GM23338 (cell line): ENCODE measurements at places on chromosomes 5 and 9.

GRCh38 chr5:135998889-135999288 is 29.9 kb upstream of the TGFBI start:
- DNase-seq, result no peak

DNA sequence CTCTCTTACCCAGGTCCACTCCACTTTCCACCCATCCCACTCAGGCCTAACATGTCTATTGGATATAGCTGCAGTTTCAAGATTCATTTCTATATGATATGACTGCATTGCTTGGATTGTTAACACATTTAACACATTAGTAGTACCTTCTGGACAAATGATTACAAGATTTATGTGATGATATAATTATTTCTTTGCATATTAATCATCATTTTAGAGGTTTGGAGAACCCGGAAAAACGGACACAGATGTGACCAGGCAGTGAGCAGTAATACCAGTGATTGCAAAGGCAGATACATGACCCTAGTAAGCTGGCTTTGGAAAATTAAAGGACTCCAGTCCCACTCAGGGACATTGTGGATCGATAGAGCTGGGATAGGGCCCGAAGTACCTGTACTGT is 103.8 kb downstream of the PRR16 start:
- no peak for DNase-seq

DNA sequence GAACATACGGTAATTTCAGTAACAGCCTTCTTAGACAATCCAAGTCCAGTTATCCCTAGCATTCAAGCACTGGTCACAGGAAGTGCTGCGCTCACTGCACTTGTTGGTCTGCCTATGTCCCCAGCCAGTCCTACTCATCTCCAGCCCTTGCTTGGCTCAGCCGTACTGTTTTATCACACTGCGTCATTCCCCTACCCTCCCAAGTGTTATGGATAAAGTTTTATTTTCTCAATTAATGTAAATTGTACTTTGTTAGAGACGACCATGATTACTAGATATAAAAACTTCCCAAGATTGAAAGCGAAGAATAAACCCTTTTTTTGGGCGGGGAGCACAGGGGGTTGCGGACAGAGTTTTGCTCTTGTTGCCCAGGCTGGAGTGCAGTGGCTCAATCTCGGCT is 49.6 kb downstream of the LHFPL2 start:
- DNase-seq, result no peak

DNA sequence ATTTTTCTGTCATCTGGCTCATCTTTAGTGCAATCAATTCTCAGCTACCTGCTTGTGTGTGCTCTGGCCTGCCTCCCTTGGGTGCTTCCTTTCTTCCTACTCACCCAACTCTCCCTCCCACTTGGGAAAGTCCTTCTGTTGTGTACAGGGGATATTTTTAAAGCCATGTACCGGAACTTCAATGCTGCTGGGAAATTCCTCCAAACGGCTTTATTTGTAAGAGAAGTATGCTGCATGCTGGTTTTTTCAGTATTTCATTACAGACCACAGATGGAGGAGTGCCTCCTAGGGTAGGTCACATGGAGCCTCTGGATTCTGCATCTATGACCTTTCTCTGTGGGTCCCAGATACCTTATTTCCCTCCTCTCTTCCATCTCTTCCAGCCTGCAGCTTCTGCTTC is 5.4 kb upstream of the HMHB1 start:
- DNase-seq, result no peak

- no peak for DNase-seq
Measured at GRCh38 chr9:19405771-19406170, 3.0 kb upstream of the ACER2 start.

DNA sequence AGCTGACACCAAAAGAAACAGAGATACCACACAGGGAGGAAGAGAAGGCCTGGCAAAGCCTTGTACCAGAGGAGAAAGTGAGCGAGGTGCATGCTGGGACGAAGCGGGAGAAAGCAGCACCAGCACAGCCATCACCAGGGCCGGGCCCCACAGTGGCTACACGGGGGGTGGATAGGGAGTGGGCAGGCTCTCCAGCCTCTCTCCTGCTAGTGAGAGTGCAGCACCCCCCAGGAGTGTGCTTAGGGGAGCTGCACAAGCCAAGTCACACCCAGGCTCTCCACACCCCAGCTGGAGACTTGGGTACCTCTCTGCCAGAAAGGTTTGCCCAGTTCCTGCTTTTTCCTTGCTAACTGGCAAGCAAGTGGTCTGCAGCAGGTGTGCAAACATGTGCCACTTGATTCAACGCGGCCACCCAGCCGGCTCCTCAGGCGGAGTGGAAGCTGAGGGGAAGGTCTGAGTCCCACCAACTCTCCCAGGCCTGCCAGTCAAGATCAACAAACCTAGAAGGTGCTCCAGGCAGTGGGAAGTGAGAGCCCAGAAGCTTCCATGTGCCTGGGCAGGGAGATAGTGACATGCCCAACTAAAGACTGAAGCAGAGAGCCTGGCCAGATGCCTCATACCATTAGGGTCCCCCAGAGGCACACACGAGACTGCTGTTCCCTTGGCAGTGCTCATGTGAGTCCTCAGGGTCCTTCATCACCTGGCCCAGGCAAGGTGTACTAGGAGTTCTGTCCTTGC is 39.9 kb downstream of the BICD2 start:
- DNase-seq, result no peak

GRCh38 chr5:151772029-151772845 is 483 bp downstream of the G3BP1 start:
- peak; percentile 64 for DNase-seq

- no peak for DNase-seq
Measured at GRCh38 chr9:122151267-122151828, 8.2 kb downstream of the NDUFA8 start.

DNA sequence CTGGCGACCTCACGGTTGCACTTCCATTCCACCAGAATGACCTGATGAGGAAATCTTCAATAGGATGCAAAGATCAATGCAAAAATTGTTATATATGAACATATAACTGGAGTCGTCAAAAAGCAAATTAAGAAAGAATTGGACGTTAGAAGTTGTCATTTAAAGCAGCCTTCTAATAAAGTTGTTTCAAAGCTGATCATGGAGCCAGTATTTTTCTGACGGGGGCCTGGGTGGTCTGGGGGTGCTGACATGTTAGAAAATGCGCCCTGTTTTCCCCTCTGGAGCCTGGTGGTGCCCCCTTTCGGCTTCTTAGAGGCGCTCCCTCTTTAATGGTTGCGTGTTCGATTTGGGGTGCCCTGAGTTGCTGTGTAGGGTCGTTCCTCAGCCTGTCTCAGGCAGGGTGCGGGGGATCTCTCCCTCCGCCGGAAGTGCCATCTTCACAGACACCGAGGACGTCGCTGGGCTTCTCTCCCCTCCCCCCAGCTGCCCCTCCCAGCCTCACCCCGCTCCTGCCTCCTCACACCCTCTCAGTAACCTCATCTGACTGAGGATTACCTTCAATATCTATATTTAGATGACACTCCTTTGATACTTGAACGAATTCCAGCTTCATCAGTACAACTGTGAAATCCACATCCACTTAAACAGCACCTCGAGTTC is 18.3 kb downstream of the PTGES2 start:
- no peak for DNase-seq

GRCh38 chr9:1922026-1922425 is 93.1 kb upstream of the SMARCA2 start:
- DNase-seq, result peak; percentile 41

DNA sequence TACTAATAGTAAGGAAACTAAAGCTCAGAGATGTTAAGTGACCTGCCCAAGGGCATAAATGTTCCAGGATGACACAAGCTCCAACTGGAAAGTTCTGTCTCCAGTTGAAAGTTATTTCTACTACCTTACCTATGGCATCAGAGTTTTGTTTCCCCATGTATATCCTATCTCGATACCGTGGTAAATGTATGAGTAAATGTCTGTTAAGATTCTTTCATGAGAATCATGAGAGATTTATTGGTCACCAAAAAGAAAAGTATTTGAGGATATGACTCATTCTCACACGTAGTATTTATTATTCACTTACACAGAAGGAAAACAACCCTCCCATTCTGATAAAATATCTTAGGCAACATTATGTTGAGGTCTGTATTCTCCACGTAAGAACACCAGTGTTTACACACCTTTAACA is 11.1 kb upstream of the SHOC1 start:
- no peak for DNase-seq

DNA sequence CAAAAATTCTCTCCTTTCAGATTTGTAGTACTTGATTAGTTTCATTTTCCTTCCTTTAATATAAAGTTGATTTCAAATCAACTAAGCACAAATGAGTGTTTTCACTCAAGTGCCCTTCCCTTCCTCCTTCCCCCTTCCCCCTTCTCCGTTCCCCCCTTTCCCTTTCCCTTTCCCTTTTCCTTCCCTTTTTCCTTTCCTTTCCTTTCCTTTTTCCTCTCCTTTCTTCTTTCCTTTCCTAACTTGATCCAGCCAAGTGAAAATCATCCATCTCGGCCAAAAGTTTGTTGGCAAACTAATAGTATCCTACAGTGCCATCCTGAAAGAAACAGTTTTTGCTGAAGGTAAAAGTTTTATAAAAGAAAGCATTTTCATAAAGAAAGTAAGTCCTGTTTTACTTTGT is 85.3 kb upstream of the CD180 start:
- no peak for DNase-seq

DNA sequence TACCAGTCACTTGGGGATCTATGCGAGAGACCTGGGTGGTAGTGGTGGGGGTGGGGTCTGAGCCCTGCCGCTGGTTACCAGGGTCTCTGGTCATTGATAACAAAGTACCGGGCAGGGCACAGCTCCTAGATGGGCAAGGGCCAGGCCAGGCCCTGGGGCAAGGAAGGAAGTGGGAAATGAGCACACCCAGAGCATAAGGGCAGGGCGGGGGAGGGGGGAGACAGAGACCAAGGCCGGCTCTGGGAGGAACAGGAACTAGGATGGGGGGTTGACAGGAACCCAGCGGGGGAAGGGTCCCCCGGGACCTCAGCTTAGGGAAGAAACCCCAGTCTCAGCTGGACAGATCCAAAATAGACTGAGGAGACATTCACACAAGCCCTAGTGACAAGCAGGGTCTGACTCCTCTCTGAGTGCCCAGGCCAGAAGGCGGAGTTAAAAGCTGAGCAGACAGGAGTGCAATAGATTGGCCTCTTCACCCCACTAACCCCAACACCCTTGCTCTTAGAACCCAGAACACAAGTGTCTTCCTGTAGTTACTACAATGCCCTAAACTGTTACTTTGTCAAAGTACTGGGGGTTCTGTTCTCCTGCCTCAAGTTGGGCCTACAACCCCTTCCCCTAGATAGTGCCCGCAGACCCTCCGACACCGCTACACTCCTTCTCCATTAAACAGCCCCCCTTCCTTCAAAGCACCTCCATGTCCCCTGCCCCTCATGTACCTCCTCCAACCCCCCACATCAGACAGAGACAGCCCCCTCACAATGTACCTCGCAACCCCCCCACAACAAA is 628 bp downstream of the ATOSB start:
- peak; percentile 40 for DNase-seq

GRCh38 chr5:116130976-116131375 is 46.2 kb downstream of the COMMD10 start:
- no peak for DNase-seq

DNA sequence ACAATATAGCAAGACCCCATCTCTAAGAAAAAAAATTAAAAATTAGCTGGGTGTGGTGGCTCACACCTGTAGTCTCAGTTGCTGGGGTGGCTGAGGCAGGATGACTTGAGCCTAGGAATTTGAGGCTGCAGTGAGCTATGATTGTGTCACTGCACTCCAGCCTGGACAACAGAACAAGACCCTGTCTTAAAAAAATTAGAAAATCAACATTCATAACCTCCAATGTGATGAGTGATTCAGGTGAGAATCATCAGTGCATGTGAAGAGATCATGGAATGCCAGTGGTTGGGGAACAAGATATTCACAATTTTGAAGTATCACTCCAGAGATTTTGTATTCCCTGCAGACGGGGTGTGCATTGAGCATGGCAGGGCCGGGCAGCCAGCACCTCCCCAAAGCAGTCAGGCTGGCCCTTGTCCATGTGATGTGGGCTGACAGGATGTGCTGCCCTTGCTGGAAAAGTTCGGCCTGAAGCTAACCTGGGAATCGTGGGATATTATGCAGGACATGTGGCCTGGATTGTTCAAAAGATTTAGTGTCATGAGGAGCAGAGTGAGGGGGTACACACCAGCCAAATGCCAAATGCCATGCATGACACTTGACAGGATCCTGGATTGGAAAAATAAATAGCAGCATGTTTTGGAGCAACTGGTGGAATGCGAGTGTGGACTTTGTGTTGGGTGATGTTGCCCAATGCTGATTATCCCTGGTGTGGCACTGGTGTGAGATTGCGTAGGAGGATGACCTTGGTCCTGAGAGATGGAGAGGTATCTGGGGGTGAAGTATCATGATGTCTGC is 189.0 kb downstream of the RGS3 start:
- DNase-seq, result no peak

- DNase-seq, result no peak
Measured at GRCh38 chr9:19378647-19379046, 1.4 kb downstream of the RPS6 start.

DNA sequence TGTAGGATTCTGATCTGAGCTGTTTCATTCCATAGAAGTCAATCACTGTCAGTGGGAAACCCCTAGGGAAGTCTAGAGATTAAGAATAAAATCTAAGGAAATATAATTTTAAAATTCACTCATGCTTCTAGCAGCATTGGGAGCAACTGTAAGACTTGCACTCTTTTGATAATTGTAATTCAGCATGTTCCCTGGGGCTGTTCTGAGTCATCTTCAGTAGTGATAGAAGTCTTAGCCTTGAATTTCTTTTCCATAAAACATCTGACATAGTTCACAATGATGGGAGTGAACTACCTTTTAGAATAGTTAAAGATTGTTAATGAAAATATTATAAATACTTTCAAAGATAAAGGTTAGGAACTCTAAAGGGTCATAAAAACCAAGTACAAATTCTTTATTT is 935.8 kb downstream of the DTWD2 start:
- DNase-seq, result no peak

- no peak for DNase-seq
Measured at GRCh38 chr9:13171261-13171660, 108.2 kb downstream of the MPDZ start.

DNA sequence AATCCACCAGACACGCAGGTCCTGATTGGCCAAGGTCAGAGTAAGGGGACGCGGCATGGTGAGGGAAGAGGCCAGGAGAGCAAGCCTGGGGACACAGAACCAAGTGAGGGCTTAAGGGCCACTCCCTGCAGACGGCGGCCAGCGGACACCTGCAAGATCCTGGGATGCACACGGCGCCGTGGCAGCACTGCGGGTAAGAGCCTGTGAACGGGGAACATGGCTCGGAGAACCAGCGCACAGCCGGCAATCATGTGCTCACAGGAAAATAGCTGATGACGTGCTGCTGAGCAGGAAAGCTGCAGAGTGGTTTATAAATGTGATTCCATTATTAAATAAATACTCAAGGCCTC is 27.0 kb upstream of the NSMF start:
- no peak for DNase-seq

DNA sequence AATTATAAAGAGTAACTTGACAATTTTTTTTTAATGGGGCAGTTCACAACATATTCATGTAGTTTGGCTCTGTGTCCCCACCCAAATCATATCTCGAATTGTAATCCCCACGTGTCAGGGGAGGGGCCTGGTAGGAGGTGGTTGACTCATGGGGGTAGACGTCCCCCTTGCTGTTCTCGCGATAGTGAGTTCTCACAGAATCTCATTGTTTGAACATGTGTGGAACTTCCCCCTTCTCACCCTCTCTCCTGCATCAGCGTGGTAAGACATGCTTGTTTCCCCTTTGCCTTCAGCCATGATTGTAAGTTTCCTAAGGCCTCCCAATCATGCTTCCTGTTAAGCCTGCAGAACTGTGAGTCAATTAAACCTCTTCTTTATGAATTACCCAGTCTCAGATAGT is 40.7 kb downstream of the FBXW11 start:
- no peak for DNase-seq

- DNase-seq, result peak; percentile 68
Measured at GRCh38 chr9:12425878-12426864, 267.0 kb upstream of the TYRP1 start.
